Activated T-helper 2 cell treated with anti-CD3 and anti-CD28 coated beads, Interferon-gamma antibody, Interleukin-2, Interleukin-4, amounts not matched to agents 10 μg/mL and 5 μg/mL and 100 μg/mL, durations not matched to agents 14 hours and 24 hours and 36 hours (primary cell): ENCODE measurements at places on chromosomes 7 and 10. TPM values are rescaled to one million over a fixed set of nuclear protein-coding genes. Genes with fewer than 3 reads are reported as not detected.

The ELN gene
- not detected in 2 replicates for total RNA-seq

The CYP2C19 gene
- not detected in 2 replicates for total RNA-seq

The NAT16 gene
- total RNA-seq: not detected in 2 replicates

The ZFAND2A gene
- total RNA-seq: 20.5 and 21.9 TPM in 2 replicates

The WEE2 gene
- total RNA-seq: 0.05 TPM in 1 of 2 replicates, not detected in the other

The EMX2 gene
- not detected in 2 replicates for total RNA-seq

The HYCC1 gene
- 49.9 and 55.1 TPM in 2 replicates for total RNA-seq

The KCND2 gene
- not detected in 2 replicates for total RNA-seq

The GARIN1A gene
- 0.32 and 0.48 TPM in 2 replicates for total RNA-seq

The EPO gene
- 0.14 TPM in 1 of 2 replicates, not detected in the other for total RNA-seq

The OR2A25 gene
- not detected in 2 replicates for total RNA-seq

The ZNF727 gene
- total RNA-seq: 0.11 and 0.18 TPM in 2 replicates

The LIPF gene
- total RNA-seq: not detected in 2 replicates

The ABCF2 gene
- 63.4 and 69.2 TPM in 2 replicates for total RNA-seq

The FKBP14 gene
- total RNA-seq: 8.0 and 10.0 TPM in 2 replicates

The CARD11 gene
- total RNA-seq: 72.8 and 74.1 TPM in 2 replicates

The TSPAN15 gene
- total RNA-seq: 0.55 and 0.85 TPM in 2 replicates

The ANLN gene
- 38.0 and 38.7 TPM in 2 replicates for total RNA-seq
